Naive B cell (primary cell): ENCODE measurements at places on chromosomes 7 and 10.

GRCh38 chr7:29287366-29287765 is 92.8 kb downstream of the CHN2 start:
- no peak for DNase-seq

GRCh38 chr10:14787938-14788337 is 13.2 kb upstream of the FAM107B start:
- no peak for DNase-seq

DNA sequence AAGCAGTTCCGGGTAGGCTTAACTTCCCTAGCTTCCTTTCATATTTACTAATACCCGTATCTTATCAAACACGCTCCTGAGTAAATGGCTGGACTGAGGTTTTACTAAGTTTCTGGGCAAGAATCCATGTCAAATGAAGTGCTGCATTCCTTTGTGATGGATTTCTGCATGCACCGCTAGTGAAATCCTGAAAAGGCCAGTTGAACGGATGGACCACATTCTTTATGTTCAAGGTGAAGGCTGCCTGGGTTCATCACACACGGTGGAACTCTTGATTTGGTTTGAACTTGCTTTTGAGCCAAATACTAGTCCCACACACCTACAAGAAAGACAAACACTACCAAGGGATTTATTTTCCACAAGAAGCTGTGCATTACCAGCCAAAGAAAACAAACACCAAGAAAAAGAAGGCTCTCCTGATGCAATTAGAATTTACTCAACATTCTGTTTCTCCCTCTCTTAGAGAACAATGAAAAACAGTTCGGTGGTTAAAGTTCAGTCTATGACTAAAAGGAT is 255.0 kb upstream of the SEMA3C start:
- no peak for DNase-seq

DNA sequence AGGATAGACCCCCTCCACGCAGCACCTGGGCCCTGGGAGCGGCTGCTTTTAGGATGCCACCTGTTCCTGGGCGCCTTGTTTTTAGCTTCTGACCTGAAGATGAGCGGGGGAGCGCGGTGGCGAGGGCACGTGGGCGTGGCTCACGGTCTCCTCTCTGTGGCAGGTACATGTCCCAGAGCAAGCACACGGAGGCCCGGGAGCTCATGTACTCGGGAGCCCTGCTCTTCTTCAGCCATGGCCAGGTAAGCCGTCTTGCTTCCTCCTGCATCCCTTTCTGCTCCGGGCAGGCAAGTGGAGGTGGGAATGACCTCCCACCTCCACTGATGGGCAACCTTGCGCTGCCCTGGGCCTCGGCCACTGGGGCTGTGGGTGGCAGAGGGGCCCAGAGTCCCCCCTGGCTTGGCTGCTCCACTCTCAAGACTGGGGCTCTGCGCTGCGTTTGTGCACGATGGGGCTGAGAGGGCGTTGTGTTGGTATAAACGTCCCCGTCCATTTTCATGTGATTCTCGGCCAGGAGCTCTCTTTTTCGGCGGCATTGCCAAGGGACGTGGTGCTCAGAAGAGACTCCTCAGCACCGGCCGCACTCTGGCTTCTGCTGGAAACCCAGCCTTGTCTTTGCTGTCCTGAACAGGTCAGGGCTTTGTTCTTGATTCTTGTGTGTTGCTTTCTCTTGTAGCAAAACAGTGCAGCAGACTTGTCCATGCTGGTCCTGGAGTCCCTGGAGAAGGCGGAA is 9.7 kb downstream of the GET4 start:
- DNase-seq = no peak

DNA sequence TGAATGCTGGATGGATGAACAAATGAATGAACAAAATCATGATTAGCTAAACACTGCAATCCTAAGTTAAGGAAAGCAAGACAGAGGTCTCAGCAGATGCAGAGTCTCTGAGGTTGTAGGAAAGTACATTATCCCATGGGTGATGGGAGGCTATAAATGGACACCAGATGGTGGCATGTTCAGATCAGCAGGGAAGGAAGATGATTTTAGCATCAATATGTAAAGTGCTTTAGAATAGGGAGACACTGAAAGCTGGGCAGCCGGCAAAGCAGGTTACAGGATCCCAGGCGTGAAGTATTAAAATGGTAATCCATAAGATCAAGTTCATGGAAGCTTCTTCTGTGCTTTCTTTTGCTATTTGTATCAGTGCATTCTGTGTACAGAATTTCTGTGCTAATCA is 7.9 kb upstream of the RAPGEF5 start:
- no peak for DNase-seq
